Right lobe of liver (tissue), 6 donors: ENCODE measurements at places on chromosomes 5 and 9. TPM values are rescaled to one million over a fixed set of nuclear protein-coding genes. Genes with fewer than 3 reads are reported as not detected.

The ORM2 gene
- 3,162 TPM for total RNA-seq

The PRSS3 gene
- 2.9 TPM for total RNA-seq

The TMEM8B gene
- total RNA-seq: 1.9 TPM

The HSPB3 gene
- total RNA-seq: 0.43 TPM

The SLC45A2 gene
- total RNA-seq: 0.20 TPM

The TRPM3 gene
- total RNA-seq: 0.30 TPM

The C5orf52 gene
- not detected for total RNA-seq

The HNRNPK gene
- total RNA-seq: 224 TPM

The NFIL3 gene
- total RNA-seq: 31.9 TPM

The SAXO1 gene
- total RNA-seq: not detected

The PJA2 gene
- 46.0 TPM for total RNA-seq

The SPINK6 gene
- total RNA-seq: not detected

The NR3C1 gene
- 52.5 TPM for total RNA-seq

The FREM1 gene
- 1.2 TPM for total RNA-seq

The C5orf58 gene
- not detected for total RNA-seq

The TMC1 gene
- 0.06 TPM for total RNA-seq
